ENCODE measurements at places on chromosomes 3 and 15.
A peak's percentile ranks its signal among the peaks of the same experiment; 100 is the strongest.

GRCh38 chr15:66405615-66406014 lies 18.9 kb downstream of the MAP2K1 start:
- no peak overlapping the region for H3K27ac ChIP-seq
- H3K36me3 ChIP-seq: no peaks in the 10 kb centered on the region
- H3K4me3 ChIP-seq: no peak overlapping the region

GRCh38 chr3:48157950-48158376 lies 30.3 kb downstream of the CDC25A start:
- no peaks in the 10 kb centered on the region for H3K4me1 ChIP-seq
- H3K4me3 ChIP-seq: no peak overlapping the region
- DNase-seq: peak; percentile 40
- H3K27me3 ChIP-seq: no peaks in the 10 kb centered on the region

DNA sequence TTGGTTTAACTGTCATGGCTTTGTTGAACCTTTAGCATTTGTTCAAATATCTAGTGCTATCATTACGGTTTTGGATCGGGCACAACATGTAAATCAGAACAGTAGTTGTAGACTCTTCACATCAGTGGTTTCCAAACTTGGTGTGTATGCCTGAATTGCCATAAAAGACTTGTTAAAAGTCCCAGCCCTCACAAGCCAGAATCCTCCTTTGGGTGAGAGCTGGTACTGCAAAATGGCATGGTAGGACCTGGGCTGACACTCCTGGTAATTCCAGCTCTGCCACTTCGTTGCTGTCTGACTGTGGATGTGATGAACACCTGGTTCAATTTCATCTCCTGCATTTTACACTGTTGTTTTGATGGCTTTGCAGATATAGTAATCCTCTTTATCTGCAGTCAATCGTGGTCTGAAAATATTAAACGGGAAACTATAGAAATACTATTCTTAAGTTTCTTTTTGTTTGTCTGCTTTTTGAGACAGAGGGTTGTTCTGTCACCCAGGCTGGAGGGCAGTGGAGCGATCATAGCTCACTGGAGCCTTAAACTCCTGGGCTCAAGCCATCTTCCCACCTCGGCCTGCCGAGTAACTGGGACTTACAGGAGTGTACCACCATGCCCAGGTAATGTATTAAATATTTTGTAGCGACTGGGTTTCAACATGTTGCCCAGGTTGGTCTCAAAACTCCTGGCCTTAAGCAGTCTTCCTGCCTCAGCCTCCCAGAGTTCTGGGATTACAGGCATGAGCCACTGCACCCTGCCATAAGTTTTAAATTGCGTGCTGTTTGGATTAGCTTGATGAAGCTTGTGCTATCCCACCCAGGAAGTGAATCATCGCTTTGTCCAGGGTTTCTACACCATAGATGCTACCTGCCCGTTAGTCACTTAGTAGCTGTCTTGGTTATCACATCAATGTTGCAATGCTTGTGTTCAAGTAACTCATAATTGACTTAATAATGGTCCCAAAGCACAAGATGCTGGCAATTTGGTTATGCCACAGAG lies 61.6 kb downstream of the RAB7A start:
- H3K4me3 ChIP-seq: no peak overlapping the region
- no peaks in the 10 kb centered on the region for H3K36me3 ChIP-seq
- no peaks in the 10 kb centered on the region for H3K27me3 ChIP-seq
- H3K27ac ChIP-seq: peak overlapping the region; percentile 10
- peaks cover 27% of the 10 kb centered on the region for H3K4me1 ChIP-seq
- DNase-seq: no peak

GRCh38 chr3:21508246-21508645 lies 242.8 kb downstream of the ZNF385D start:
- no peaks in the 10 kb centered on the region for H3K27me3 ChIP-seq
- no peak overlapping the region for H3K4me3 ChIP-seq
- no peaks in the 10 kb centered on the region for H3K36me3 ChIP-seq
- H3K4me1 ChIP-seq: no peaks in the 10 kb centered on the region
- no peak overlapping the region for H3K27ac ChIP-seq

Measured in tibial nerve (tissue), 4 donors.